ENCODE measurements at places on chromosomes 7 and 10. TPM values are rescaled to one million over a fixed set of nuclear protein-coding genes. Genes with fewer than 3 reads are reported as not detected.

The LCOR gene
- total RNA-seq: 20.6 TPM

The PTPRZ1 gene
- not detected for total RNA-seq

The CALML3 gene
- not detected for total RNA-seq

The HERPUD2 gene
- total RNA-seq: 24.9 TPM

The IGFBP1 gene
- total RNA-seq: not detected

The ACHE gene
- 0.25 TPM for total RNA-seq

- H3K27ac ChIP-seq: no peak overlapping the region
- no peaks in the 10 kb centered on the region for H3K4me1 ChIP-seq
- no peaks in the 10 kb centered on the region for H3K36me3 ChIP-seq
Measured at GRCh38 chr7:33500703-33501701, 371.6 kb downstream of the BBS9 start.

- no peak overlapping the region for H3K4me3 ChIP-seq
- H3K36me3 ChIP-seq: no peaks in the 10 kb centered on the region
- no peak for DNase-seq
- H3K4me1 ChIP-seq: peaks cover 4% of the 10 kb centered on the region
- no peak overlapping the region for H3K27ac ChIP-seq
Measured at GRCh38 chr7:39410582-39410981, 155.6 kb upstream of the YAE1 start.

GRCh38 chr10:95741807-95742467, 14.0 kb upstream of the ENTPD1 start:
- H3K4me3 ChIP-seq: no peak overlapping the region
- H3K27ac ChIP-seq: no peak overlapping the region
- no peaks in the 10 kb centered on the region for H3K36me3 ChIP-seq
- peak; percentile 6 for DNase-seq
- no peaks in the 10 kb centered on the region for H3K4me1 ChIP-seq
- H3K27me3 ChIP-seq: peaks cover 8% of the 10 kb centered on the region

DNA sequence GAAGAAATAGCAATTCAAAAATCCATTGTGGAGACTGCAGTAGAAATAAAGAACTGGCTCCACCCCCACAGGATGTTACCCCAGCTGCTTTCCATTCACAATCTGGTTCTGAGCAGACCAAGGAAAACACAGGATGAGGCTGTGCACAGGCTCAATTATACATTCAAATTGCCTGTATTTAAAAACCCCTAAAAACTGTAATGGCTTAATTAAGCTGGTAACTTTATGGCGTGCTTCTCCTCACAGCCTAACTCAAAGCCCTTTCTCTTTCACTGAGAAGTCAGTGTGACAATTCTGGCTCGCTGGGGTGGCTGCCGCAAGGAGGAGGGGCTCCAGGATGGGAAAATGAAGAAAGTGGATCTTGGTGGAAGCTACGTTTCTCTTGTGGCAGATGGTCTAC, 1191.1 kb downstream of the SORCS1 start:
- DNase-seq: no peak
- no peaks in the 10 kb centered on the region for H3K4me1 ChIP-seq
- H3K36me3 ChIP-seq: no peaks in the 10 kb centered on the region
- no peak overlapping the region for H3K4me3 ChIP-seq
- no peak overlapping the region for H3K27ac ChIP-seq

DNA sequence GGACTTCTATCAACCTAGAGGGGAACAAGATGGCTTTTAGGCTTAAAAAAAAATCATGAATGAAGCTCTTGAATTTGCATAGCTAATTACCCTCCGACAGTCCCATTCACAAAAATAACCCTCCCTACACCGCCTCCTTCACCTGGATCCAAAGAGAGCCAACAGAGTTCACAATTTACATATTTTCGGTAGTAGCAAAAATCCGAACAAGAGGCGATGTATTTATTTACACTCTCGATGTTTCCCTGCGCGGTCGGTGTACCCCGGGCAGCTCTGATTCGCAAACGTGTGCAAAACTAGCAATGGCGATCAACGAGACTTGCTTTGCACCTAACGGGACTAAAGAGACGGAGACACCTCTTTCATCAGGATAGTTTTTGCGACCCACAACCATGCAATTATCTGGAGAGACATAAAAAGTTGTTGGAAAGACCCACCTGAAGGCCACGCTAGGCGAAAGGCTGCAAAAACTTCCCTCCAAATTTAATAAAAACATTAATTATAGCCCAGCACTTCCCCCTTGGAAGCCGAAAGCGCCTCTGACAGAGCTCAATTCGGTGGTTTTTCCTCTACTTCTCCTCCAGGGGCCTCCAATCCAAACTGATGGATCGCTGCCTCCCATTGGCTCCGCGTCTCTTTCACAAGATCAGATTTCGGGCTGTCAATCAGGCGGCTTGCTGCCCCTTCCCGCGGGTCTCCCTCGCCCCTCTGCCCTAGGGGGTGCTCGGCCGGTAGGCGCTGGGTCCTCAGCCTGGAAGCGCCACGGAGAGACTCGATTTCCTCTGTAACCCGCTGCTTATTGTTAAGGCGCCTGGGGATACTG, at the start of gene ETV1:
TSS of gene ETV1 (minus strand) at position 541 of the 823 bp plus-strand sequence. CDS start 614 bp downstream, outside the sequence.
- peak; percentile 6 for DNase-seq
- no peaks in the 10 kb centered on the region for H3K4me1 ChIP-seq
- no peak within 1 kb of the TSS for H3K27ac ChIP-seq
- peaks cover 2% of the 10 kb centered on the region for H3K27me3 ChIP-seq

- DNase-seq: no peak
- peaks cover 3% of the 10 kb centered on the region for H3K27me3 ChIP-seq
- no peak overlapping the region for H3K4me3 ChIP-seq
- no peaks in the 10 kb centered on the region for H3K4me1 ChIP-seq
- H3K27ac ChIP-seq: no peak overlapping the region
Measured at GRCh38 chr10:18340496-18341051, 200.3 kb downstream of the CACNB2 start.

DNA sequence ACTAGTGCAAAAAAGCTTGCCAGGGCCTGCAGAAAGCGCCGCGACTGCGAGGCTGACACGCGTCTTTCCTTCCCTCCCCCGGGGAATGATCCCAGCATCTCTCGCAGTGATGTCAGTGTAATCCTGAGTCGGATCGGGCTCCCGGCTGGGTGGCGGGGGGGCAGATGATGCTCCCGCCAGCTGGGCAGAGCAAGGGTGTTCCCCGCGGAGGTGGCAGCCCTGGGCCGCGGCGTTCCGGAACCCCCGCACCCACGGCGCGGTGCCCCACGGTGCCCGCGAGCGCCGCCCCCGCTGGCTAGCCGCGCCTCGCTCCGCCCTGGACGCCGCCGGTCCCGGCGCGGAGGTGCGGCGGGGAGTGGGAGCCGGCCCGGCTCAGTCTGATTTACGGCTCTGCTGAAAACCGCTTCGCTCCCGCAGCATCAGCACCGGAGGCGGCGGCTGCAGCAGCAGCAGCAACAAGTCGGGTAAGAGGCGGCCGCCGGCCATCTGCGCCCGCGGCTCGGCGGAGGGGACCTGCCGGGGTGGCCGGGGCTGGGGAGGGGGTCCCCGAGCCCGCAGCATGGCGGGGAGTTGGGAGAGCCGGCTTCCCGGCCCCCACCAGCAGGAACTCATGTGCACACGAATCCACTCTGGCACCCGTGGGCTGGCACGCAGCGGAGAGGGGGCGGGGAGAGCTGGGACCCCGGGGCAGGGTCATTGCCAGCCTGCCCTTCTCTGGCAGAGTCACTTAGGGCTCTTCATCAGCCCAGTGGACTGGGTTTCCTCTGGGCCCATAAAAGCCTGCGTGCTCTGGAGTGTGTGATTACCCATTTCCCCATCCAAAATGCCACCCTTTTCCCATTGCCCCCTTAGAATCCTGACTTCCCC, at the start of gene ZNF365:
TSS of gene ZNF365 (plus strand) at position 375 of the 867 bp plus-strand sequence. CDS start 1,825 bp downstream, outside the sequence.
- no peaks in the 10 kb centered on the region for H3K36me3 ChIP-seq
- DNase-seq: peak; percentile 56
- H3K4me1 ChIP-seq: peaks cover 7% of the 10 kb centered on the region
- H3K27ac ChIP-seq: no peak within 1 kb of the TSS
- H3K27me3 ChIP-seq: peaks cover 26% of the 10 kb centered on the region

DNA sequence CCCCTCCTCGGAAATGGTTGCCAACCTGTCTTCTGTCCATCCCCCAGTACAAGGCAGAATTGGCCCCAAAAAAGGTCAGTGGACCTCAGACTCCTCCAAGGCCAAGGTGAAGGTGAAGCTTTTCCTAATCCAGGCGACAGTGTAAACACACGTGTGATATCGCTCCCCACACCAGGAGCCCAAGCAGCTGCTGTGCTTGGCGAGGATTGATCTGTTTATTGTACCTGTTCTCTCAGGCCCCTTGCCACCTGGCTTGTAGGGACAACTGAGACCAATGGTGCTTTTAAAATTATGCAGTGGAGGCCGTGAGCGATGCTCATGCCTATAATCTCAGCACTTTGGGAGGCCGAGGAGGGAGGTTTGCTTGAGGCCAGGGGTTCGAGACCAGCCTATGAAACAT, 66.1 kb upstream of the GTF2IRD1 start:
- H3K27me3 ChIP-seq: no peaks in the 10 kb centered on the region
- H3K27ac ChIP-seq: no peak overlapping the region
- H3K36me3 ChIP-seq: no peaks in the 10 kb centered on the region
- no peaks in the 10 kb centered on the region for H3K4me1 ChIP-seq
- no peak for DNase-seq

- DNase-seq: no peak
- H3K36me3 ChIP-seq: no peaks in the 10 kb centered on the region
- no peak overlapping the region for H3K4me3 ChIP-seq
- no peak overlapping the region for H3K27ac ChIP-seq
- H3K4me1 ChIP-seq: no peaks in the 10 kb centered on the region
Measured at GRCh38 chr7:152571068-152571467, 104.9 kb downstream of the XRCC2 start.

- H3K4me1 ChIP-seq: no peaks in the 10 kb centered on the region
- no peaks in the 10 kb centered on the region for H3K36me3 ChIP-seq
- no peak overlapping the region for H3K27ac ChIP-seq
- H3K27me3 ChIP-seq: peaks cover 21% of the 10 kb centered on the region
- no peak overlapping the region for H3K4me3 ChIP-seq
Measured at GRCh38 chr7:43040461-43040860, 72.0 kb upstream of the HECW1 start.

- H3K36me3 ChIP-seq: no peaks in the 10 kb centered on the region
- H3K4me3 ChIP-seq: no peak overlapping the region
- no peak for DNase-seq
- H3K4me1 ChIP-seq: no peaks in the 10 kb centered on the region
- peaks cover 4% of the 10 kb centered on the region for H3K27me3 ChIP-seq
- H3K27ac ChIP-seq: no peak overlapping the region
Measured at GRCh38 chr10:127815147-127815546, 77.6 kb downstream of the CLRN3 start.

GRCh38 chr7:118629898-118630438, 405.5 kb downstream of the ANKRD7 start:
- no peaks in the 10 kb centered on the region for H3K4me1 ChIP-seq
- H3K36me3 ChIP-seq: no peaks in the 10 kb centered on the region
- no peak for DNase-seq
- no peak overlapping the region for H3K27ac ChIP-seq
- no peaks in the 10 kb centered on the region for H3K27me3 ChIP-seq
- no peak overlapping the region for H3K4me3 ChIP-seq

DNA sequence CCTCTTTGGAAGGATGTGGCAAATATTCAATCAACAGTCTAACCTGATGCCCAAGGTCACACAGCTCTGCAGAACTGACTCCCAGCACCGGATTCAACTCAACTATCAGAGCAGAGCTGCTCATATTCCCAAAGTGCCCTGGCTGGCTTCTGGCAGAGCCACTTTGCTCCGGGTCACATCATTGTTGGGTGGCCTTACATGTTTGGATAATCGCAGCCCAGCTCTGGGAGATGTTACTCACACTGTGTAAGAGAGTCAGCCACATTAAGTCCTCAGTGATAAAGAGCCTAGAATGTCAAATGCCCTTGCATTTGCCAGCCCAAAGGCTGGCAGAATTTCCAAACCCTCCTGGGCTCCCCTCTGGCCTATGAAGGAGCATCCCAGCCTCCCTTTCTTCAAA, 79.8 kb upstream of the PDE1C start:
- H3K36me3 ChIP-seq: no peaks in the 10 kb centered on the region
- no peak overlapping the region for H3K4me3 ChIP-seq
- no peak overlapping the region for H3K27ac ChIP-seq
- H3K27me3 ChIP-seq: no peaks in the 10 kb centered on the region
- no peaks in the 10 kb centered on the region for H3K4me1 ChIP-seq

DNA sequence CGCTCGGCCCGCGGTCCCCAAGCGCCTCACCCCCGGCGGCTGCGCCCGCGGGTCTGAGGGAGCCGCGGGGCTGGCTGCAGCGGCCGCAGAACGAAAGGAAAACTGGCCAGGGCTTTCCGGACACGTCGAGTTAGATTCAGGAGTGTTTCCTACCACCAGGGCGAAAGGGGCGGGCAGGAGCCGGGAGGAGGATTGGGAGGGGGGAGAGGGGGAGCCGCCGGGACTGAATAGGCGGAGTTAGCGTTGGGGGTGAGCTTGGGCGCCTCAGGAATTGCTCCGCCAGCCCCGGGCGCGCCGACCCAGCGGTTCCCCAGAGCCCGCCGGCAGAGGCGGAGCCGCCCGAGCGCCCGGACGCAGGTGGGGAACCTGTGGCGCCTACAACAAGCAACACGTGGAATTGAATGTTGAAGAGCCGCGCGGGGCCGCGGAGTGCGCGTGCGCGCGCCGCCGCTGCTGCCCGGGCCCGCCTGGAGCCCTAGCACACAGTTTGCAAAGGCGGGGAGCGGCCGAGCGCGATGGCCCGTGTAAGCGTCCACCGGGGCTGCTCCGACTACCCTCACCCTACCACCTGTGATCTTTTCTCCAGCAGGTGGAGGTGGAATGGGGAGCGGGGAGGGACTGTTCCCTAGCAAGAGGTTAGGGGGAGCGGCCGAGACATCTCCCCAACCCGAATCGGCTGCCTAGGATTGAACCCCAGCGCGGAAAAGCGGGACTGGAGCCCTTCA, at the start of gene CADPS2:
TSS of gene CADPS2 (minus strand) at position 104 of the 725 bp plus-strand sequence. CDS start 123 bp downstream, outside the sequence.
- H3K36me3 ChIP-seq: no peaks in the 10 kb centered on the region
- peaks cover 43% of the 10 kb centered on the region for H3K27me3 ChIP-seq
- H3K4me3 ChIP-seq: peak within 1 kb of the TSS; percentile 27
- DNase-seq: peak; percentile 19

DNA sequence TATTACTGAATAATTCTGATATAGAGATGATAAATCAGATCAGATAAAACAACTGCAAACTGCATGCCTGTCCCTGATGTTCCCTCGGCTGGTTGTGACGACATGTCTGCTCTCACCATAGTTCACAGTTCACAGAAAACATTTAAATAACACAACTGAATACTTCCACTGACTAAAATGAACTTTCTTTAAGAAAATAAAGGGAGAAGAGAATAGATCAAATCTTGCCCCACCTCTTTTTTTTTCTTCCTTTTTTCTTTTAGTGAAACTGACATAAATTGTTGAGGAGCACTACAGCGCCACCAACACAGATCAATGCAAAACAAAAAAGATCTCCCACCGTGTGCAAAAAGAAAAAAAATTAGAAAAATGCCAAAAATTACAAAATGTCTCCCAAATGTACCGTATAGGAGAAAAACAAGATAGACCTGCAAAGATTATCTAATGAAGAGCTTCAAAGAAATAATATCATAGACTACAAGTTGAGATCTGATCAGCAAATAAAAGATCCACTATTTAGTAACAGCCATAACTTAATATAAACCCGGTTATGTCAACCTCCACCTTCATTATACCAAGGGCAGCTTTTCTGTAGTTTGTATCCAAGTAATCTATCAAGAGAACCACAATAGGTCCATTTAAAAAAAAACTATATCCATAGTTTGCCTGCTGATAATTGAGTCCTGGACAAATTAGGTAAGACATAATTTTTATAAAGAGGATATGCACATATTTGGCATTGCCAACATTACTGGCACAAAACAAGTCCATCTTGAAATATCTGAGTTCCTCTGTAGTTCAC, 30.7 kb upstream of the EPC1 start:
- H3K4me1 ChIP-seq: peaks cover 29% of the 10 kb centered on the region
- peak; percentile 58 for DNase-seq
- peaks cover 9% of the 10 kb centered on the region for H3K36me3 ChIP-seq
- H3K27ac ChIP-seq: no peak overlapping the region
- H3K27me3 ChIP-seq: no peaks in the 10 kb centered on the region
- no peak overlapping the region for H3K4me3 ChIP-seq
